Vein endothelial cell (primary cell): ENCODE measurements at places on chromosomes 12 and 14. TPM values are rescaled to one million over a fixed set of nuclear protein-coding genes. Genes with fewer than 3 reads are reported as not detected.

MMP17 gene
- total RNA-seq = 7.2 and 7.8 TPM in 2 replicates

ST8SIA1 gene
- under 0.01 TPM in 1 of 2 replicates, not detected in the other for total RNA-seq

MIP gene
- total RNA-seq = 0.29 TPM in 1 of 2 replicates, not detected in the other

ABCC9 gene
- under 0.01 and 0.10 TPM in 2 replicates for total RNA-seq

KRT4 gene
- total RNA-seq = not detected in 2 replicates
